ENCODE measurements at places on chromosomes 4 and X. TPM values are rescaled to one million over a fixed set of nuclear protein-coding genes. Genes with fewer than 3 reads are reported as not detected.

The KLHL4 gene
- 2.0 TPM for total RNA-seq

The PRSS12 gene
- total RNA-seq = 0.05 TPM

The RNF128 gene
- 0.32 TPM for total RNA-seq

The SPOCK3 gene
- total RNA-seq = not detected

The CCDC158 gene
- total RNA-seq = 0.81 TPM

The PPARGC1A gene
- 99.6 TPM for total RNA-seq

The ERAS gene
- total RNA-seq = not detected

The TAF7L gene
- not detected for total RNA-seq

The GRPR gene
- 0.32 TPM for total RNA-seq

The FOXO4 gene
- 37.4 TPM for total RNA-seq

The NPFFR2 gene
- not detected for total RNA-seq

The GUCY1A1 gene
- 40.5 TPM for total RNA-seq

The ATP2B3 gene
- 0.16 TPM for total RNA-seq

GRCh38 chrX:129754056-129755024 lies 15.6 kb downstream of the XPNPEP2 start:
- DNase-seq = no peak

DNA sequence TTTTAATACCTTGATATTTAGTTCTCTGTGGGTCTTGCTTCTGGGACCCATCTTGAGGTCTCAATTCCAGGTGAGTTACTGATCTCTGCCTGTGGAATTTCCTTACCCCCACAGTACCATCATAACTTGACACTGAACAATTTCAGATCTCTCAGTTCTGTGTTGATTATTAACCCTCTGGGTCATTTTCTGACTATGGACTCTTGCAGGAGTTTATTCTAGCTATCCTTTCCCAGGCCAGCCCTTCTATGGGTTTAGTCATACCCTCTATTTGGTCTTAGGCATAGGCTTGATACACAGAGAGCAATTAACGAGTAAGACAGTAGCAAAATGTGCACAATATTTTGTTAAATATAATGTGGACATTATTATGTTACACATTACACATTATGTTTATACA lies 3.7 kb upstream of the SPARCL1 start:
- no peak for DNase-seq

GRCh38 chr4:98786866-98787265 lies 128.5 kb upstream of the TSPAN5 start:
- DNase-seq = no peak

- DNase-seq = no peak
These were observed 2.8 kb upstream of the SAP30 start for GRCh38 chr4:173367946-173368345.

DNA sequence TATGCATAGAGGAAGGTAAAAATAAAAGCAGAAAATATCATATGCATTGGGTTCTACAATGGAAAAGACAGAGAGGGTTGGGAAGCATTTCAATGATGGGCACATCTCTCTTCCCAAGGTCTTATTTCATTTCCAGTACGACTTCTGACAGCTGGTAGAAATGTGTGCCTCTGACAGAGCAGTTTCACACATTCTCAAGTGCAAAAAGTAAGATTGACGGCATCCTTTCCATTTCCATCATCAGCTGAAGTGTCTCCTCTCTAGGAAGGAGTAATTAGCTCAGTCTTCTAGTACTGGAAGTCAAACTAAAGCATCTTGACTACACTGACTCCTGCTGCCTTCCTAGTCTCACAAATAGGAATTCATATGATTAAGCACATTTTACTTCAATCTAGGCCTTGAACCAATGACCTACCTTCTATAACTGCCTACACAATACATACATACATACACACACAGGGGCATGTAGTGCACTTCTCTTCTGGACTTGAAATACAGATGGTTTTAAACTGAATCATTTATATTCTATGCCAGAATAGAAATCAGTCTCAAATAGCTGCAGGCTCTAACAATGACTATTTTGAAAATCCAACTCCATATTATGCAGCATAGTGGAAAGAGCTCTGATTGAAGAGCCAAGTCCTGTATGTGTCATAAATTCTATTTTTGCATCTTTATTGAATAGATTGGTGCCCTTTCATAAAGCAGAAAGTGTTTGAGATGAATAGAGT lies 473.4 kb downstream of the INPP4B start:
- no peak for DNase-seq

GRCh38 chr4:7254736-7255487 lies 62.6 kb downstream of the SORCS2 start:
- no peak for DNase-seq

- no peak for DNase-seq
These were observed 43.7 kb downstream of the OTOP1 start for GRCh38 chr4:4182835-4183568.

DNA sequence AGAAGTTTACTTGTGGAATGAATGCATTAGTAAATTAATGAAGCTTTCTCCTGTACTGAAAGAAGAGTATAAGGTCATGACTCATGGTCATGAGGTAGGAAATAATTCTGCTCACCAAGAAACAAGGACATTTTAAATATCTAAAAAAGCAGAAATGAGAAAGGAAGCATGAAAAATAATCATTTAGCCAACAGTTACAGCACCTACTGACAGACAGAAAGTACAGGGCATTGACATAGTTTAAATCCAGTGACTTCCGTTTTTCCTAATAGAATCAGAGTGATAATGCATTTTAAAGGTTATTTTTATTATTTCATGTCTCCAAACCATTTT lies 30.5 kb upstream of the ACSL1 start:
- no peak for DNase-seq

DNA sequence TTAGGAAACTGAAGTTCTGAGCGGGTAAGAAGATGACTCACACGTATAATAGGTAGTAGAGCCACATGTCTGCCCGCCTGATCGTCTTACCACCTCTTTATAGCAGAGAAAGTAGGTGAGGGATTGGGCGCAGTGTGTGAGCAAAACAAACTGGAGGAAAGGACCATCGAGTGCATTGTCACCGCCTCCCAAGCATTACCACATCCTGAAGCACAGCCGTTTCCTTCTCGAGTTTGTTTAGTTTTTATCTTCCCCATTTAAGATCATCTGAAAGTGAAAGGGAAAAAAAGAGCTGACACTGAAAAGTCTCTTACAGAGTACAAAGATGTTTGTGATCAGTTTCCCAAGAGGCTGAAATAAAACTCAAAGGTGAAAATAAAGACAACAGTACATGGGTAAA lies 14.8 kb downstream of the PDK3 start:
- no peak for DNase-seq

GRCh38 chr4:8396762-8397406 lies 43.6 kb downstream of the ACOX3 start:
- DNase-seq = no peak

DNA sequence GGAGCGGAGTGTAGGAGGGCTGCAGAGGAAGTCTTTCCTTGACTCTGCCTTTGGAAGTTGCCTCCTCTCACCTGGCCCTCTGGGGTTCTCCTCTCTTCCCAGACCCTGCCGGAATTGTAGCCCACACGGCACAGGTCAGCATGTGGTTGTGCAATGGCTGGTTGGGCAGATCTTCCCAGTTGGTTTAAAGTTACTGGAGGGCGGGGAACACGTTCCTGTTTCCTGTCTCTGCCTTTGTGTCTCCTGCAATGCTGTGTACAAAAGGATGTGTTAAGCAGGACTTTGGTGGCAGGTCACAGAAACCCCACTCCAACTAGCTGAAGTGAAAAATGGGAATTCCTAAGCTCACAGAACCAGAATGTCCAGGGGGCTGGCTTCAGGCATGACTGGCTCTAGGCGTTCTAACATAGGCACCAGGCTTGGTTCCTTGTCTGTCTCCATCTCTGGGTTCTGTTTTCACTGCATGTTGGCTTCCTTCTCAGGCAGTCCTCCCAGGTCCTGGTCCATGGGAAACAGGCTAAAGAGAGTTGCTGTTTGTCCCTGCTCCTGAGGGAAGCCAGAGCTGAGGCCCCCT lies 19.9 kb downstream of the SORCS2 start:
- DNase-seq = no peak

GRCh38 chr4:182578402-182578801 lies 335.2 kb downstream of the TENM3 start:
- DNase-seq = no peak

DNA sequence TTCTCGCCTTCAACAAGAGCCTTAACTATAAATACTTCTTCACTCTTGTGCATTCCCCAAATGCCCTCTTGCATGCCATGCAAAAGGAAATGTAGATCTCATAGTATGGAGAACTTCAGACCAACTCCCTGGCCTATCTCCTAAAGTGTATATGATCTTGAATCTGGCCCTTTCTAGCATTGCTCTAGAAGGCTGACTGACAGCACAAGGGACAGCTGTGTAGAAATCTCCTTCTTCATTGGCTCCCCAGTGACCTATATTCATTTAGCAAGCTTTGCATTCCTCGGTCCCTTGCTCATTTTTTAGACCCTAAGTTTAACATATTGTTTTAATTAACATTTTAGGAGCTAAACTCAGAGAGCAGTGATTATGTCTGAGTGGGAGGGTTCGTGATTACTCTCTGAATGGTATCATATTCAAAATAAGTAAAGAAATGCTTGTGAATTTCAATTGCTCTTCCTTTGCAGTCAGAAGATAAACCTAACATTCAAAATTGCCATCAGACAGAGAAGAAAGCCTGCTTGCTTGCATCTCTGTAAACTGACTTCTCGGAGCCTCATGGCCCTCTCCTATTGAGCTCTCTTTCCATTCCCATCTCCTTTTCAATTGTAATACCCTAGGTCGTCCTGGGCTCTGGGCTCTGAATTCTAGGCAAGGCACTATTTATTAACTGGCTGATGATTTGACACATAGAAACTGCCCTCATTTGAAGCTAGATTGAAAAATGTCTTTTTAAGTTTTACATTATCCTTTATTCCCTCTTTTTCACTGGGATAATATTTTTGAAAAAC lies 120.3 kb upstream of the PRKG2 start:
- no peak for DNase-seq

DNA sequence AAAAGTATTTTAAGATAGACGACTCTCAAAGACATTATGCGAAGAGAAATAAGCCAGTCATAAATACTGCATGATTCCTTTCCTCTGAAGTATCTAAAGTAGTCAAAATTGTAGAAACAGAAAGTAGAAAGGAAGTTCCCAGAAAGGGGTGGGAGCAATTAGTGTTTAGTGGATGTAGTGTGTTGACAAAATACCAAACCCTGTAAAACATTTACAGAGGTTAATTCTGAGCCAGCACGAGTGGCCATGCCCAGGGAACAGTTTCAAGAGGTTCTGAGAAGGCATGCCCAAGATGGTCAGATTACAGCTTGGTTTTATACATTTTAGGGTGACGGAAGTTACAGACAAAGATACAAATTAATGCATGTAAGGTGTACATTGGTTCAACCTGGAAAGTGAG lies 34.4 kb upstream of the SLC25A4 start:
- no peak for DNase-seq

GRCh38 chr4:37223732-37224131 lies 20.8 kb upstream of the NWD2 start:
- DNase-seq = no peak

- no peak for DNase-seq
These were observed 187.0 kb downstream of the CRLF2 start for GRCh38 chrX:1025413-1025812.

GRCh38 chr4:186144946-186145569 lies 40.6 kb downstream of the FAM149A start:
- DNase-seq = no peak

DNA sequence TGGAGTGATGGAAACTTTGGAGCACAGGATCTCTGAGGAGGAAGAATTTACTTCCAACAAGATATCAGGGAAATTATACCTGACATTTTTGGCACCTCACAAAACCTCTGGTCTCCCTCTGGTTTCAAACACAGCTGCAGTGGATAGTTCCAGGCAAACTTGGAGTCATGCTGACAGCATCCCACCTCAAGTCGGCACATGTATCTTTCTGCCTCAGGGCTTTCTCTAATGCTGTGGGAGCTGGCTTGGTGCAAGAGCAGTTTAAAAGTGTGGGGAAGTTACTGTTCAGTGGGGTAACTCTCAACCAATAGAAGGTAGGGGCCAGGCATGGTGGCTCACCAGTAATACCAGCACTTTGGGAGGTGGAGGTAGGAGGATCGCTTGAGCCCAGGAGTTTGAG lies 207.1 kb upstream of the NHS start:
- DNase-seq = no peak

DNA sequence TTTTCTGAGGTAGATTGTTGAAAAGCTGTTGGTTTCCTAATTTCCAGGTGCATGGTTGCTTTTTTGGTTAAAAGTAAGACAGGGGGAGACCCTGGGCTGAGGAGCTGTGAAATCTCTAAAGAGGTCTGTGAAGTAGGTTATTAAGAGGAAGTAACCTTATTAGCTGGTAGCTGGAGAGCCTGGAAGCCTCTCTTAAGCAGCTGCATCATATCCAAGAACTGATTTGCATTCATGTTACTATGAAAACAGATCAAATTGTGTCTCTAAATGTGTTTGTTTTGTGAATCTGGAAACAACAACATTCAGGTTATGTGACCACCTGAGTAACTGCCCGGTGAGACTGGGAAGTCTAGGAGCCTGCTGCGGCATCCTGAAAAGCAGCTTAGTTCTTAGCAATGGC lies 54.1 kb downstream of the ARHGAP10 start:
- DNase-seq = no peak

DNA sequence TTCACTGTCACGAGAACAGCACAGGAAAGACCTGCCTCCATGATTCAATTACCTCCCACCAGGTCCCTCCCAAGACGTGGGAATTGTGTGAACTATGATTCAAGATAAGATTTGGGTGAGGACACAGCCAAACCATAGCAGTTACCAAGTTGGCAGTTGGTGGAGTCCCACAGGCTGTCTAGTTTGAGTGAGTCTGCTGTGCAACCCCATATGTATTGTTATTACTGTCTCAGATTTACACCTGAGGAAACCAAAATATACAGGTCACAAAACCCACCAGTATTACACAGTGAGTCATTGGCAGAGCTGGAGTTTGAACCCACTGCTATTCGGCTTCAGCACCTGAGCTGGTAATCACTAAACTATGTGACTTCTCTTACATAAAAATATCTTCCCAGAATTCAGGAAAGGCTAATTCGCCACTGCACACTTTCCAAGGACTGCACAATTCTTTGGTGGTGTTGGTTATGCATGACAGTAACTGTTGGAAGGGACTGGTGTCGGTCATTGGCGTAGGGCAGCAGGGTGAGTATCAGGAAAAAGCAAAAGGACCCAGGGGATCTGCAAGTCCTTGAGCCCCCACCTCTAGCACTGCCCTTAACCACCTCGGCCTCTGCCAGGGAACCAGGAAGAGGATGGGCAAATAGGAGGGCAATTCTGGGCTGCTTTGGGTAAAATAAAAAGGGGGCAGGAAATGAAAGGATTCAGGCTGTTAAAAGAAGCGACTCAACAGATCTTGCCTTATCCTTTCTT lies 110.1 kb downstream of the USP46 start:
- no peak for DNase-seq

DNA sequence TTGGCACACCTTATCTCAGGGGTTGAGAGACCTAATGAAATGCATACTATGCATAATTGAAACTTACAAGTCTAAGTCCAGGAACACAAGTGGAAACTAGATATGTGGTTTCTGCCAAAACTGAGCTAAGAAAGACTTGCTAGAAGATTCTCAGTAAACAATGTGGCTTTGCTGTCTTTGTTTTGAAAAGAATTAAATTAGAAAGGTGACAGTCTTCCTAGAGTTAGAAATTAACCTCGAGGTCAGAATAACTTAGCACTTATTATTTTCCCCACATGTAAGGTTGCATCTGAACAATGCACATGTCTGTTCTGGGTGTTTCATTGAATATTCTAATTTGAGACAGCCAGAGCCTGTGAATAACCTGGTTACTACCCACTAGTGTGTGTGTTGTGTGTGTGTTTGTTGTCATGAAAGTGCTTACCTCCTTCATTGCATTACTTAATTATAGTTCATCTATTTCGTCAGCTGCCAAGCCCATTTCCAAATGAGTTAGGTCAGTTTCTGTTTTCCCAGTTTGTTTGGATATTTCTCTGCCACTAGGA lies 1.5 kb downstream of the EREG start:
- no peak for DNase-seq

- no peak for DNase-seq
These were observed 180.5 kb downstream of the KLHL13 start for GRCh38 chrX:117936118-117936517.

Data from cardiac septum (tissue), 1 donor.